Activated CD8-positive, alpha-beta memory T cell treated with anti-CD3 and anti-CD28 coated beads for 1 hour (primary cell): ENCODE measurements at places on chromosomes 5 and 9.

DNA sequence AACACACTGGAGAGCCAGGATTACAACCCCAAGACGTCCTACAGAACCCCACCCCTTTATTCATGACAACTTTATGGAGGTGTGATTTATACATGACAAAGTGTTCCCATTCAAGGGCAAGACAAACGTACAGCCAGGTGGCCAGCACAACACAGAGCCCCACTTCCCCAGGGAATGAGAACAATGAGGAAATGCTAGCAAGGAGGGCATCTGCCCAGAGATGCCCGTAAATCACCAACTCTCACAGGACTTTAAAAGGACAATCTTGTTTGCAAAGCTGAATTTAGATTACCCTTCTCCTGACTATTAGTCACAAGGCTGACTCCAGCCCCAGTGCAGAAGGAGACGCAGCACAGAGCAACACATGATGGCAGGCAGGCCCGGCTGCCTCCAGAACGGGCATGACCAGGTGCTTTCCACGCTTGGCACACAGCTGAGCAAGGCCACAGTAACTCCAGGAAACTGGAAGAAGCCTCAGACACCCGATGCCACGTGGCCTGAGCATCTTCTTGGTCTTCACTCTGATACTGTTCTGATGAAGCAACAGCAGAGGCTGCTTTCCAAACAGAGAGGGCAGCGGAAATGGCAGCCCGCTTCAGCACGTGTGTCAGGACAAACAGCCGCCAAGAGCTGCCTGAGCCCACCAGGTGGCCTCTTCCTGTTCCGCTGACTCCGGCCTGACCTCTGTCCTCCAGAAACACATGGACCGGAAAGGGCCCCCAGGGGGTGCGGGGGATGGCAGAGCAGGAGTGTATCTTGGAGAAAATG, 51.4 kb downstream of the ROR2 start:
- no peak for DNase-seq

GRCh38 chr9:124066783-124067577, 55.4 kb downstream of the LHX2 start:
- no peak for DNase-seq

GRCh38 chr9:111900858-111901612, 4.4 kb downstream of the UGCG start:
- DNase-seq, result no peak

- DNase-seq, result no peak
Observed at GRCh38 chr9:78357165-78357873, 60.4 kb downstream of the PSAT1 start.

DNA sequence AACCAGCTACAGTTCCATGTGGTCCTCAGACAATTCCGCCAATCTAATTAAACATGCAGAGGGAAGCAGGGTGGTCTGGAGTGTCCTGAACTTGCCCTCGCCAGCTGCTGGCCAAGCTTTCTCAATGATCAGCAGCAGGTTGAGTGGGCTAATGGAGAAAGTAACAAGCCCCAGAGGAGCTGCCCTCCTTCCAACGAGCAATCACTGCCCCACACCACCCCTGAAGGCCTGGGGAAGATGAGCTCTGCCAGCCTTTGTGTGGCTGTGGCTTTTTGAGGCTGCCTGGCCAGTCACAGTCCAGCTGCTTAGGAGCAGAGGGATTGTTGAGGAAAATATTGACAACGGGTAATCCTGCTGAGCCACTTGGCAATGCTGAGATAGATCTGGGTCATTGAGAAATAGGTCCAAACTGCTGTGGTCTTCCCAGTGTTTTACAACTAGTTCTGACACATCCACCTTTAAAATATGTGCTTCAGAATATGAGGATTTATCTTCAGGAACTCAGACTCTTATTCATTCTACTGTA, 107.3 kb downstream of the CD180 start:
- no peak for DNase-seq
